Neuronal stem cell (in vitro differentiated cells): ENCODE measurements at places on chromosomes 4 and X.

- no peak for DNase-seq
Measured at GRCh38 chr4:174005422-174005821, 278.0 kb downstream of the FBXO8 start.

- no peak for DNase-seq
Measured at GRCh38 chr4:26261405-26261804, 59.4 kb upstream of the RBPJ start.

DNA sequence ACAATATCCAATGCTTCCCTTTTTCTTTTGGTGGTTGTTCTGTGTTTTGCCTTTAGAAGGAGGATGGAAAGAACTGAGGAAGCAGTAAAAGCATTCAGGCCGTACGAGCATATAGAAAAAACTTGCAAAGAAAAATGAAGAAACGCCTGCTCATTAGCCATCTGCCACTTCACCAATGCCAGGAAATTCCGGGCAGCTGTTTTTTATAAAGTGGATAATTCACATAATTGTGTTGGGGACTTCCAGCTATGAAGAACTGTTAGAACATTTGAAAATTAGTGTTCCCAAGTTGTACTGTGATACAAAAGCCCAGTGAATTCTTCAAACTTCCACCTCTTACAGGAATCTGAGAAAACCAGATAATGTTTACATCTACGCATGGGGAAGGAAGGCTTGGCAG lies 11.7 kb downstream of the RELL1 start:
- DNase-seq: no peak

- no peak for DNase-seq
Measured at GRCh38 chr4:106316773-106317409, 541 bp downstream of the AIMP1 start.

DNA sequence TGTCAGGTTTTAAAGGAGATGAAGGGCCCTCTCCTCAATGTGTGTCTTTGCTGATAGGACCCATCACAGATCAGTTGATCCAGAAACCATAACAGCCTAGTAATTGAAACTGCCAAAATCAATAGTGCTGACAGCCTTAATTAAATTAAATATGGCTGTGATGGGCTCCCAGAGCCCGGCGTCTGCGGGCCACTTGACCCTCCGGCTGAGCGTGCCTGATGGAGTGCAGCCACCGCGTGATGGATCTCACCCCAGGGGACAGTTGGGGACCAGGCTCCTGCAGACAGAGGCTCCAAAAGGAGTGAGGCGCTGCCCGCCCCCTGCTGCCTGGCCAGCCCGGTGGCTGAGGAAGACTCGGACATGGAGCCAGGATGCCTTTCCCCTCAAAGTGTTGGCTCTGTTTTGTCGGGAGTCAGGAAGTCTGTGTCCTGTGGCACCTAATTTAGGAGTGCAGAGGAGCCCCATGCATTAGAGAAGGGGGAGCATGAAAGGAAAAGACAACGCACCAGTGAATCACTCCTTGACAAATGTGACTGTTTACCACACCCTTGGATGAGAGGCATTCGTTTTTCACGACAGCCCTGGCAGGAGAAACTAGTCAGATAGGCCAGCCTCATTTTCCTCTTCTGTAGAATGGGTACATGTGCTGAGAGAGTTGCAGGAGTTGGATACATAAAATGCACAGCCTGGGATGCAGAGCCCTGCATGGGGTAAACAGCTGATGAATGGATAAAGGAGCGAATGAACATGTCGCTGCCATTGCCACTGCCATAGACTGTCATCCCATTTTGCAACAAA lies 40.9 kb upstream of the MSX1 start:
- DNase-seq: no peak

GRCh38 chr4:187019896-187020295 lies 296.2 kb upstream of the FAT1 start:
- DNase-seq: no peak

GRCh38 chr4:145909281-145909715 lies 29.3 kb downstream of the ZNF827 start:
- DNase-seq: peak; percentile 18

- no peak for DNase-seq
Measured at GRCh38 chrX:13000301-13000811, 25.4 kb downstream of the TMSB4X start.

DNA sequence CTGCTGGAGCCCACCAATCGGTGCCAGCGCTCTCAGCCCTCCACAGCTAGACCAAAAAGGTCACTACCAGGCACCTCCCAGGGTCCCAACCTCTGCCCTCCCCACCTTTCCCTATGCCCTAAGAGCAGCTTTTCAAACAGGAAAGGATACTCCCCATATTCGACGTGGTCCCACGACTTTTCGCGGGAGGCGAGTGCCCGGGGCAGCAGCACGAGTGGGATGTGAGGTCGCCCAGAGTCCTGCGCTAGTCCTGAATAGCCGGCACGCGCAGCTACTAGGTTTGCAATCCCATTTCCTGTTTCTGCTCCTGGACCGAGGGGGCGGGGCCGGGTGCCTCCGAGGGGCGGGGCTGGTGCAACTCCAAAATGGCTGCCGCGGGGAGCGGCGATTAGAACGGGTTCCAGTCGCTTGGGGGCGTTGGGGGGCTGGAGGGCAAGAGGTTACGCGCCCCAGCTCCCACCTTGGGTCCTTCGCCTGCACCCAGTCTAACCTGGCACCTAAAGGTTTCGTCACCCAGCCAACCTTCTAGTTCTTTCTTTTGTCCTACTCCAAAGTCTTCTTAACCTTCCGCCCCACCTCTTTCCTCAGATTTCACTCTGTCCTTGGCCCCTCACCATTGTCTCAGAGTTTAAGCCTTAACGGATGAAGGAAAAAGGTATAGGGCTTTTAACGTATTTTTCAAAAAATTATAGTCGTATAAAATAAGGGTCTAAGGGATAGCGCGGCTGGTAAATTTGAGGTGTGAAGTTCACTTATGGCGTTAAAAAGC lies 85.0 kb upstream of the TENT5D start:
- peak; percentile 3 for DNase-seq

DNA sequence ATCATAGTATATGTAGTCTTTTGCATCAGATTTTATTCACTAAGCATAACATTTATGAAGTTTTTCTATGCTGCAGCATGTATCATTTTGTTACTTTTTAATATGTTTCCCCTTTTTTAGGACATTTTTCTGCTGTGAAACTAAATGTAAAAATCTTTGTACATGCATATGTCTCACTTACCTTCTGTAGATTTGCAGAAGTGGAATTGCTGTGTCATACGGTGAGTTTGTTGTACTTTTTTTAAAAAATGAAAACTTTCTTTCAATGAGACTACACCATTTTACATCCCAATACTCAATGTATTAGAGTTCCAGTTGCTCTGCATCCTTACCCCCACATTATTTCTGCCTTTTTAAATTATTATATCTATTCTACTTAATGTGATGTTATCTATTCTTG lies 868.9 kb downstream of the PDHA2 start:
- DNase-seq: no peak

DNA sequence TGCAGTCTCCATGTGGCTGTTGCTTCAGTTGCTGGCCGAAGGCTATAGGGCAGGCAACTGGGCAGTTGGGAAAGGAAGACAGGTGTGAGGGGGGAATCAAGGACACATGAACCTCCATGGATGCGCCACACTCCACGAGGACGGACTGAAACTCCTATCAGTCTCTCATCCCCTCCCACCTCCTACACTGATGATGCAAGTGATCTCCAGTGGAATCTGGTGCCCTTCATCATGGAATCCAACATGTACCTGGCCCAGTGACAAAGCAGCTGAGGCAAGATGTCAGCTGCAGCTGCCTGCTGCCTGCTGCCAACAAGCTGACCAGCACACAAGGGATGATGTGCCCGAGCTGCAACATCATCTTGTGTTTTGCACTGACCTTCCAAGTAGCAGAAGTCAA lies 26.0 kb upstream of the MGST2 start:
- DNase-seq: no peak

GRCh38 chr4:33302321-33302720 lies 2582.2 kb downstream of the PCDH7 start:
- DNase-seq: no peak

- no peak for DNase-seq
Measured at GRCh38 chr4:69731847-69732246, 28.6 kb downstream of the SULT1B1 start.

DNA sequence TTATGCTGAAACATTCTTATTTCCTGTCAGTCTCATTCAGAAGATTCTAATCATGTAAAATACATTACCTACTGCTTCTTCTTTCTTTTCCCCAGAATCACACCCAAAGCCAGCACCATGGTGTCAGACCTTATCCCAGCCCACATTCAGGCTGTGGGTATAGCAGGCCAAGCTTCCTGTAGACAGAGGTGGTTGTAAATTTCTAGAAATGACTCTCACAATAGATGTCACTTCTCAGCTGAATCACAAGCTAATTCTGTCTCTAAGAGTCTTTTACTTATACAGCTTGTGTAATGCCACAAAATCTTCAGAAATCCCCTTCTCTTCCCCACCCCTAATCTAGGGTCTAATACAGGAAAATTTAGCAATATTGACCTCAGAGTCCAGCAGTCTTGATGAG lies 239.6 kb downstream of the PARM1 start:
- DNase-seq: no peak

DNA sequence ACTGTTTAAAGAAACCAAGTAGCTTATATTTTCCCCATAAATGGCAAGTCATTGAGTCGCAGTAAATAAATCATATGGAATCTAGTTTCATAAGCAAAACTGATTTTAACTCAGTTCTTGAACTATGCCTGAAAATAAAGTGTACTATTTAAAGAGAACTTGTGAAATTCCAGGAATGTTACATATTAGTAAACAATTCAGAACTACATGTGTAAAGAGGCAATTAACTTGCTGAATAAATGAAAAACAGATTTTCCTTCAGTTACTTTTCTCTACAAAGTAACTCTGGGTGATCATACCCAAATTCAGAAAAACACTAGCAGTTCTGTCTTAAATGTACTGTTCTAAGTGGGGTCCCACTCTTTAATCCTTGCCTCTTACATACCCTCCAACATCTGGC lies 236.1 kb upstream of the EDNRA start:
- no peak for DNase-seq

- no peak for DNase-seq
Measured at GRCh38 chrX:118745570-118745969, 18.2 kb downstream of the IL13RA1 start.

- DNase-seq: no peak
Measured at GRCh38 chr4:6114181-6114580, 86.2 kb downstream of the JAKMIP1 start.
